ENCODE measurements at places on chromosomes 7 and 10.

- peak; percentile 49 for DNase-seq
Measured at GRCh38 chr10:5531558-5532306, 7.0 kb downstream of the CALML3 start.

DNA sequence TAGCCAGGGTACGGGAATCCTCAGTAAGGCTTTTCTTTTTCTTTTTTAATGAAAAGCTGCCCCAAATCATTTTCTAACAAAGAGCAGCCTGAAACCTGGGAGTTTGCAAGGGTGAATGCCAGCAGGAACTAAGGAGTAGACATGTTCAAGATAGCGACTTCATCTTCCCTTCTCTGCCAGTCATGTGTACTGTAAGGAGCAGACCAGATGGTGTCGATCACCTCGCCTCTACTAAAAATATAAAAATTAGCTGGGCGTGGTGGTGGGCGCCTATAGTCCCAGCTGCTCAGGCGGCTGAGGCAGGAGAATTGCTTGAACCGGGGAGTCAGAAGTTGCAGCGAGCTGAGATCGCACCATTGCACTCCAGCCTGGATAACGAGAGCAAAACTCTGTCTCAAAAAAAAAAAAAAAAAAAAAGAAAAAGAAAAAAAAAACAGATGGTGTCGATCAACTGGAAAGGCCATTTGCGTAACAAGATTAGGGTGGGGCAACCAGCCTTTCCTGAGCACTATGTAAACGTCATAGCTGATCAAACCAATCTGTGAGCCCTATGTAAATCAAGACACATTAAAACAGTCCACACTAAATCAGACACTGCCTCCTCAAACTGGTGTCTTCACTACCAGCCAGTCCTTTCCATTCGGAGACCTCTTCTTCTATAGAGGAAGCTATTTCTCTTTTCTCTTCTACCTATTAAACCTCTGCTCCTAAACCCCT is 33.8 kb downstream of the NOLC1 start:
- DNase-seq = no peak

DNA sequence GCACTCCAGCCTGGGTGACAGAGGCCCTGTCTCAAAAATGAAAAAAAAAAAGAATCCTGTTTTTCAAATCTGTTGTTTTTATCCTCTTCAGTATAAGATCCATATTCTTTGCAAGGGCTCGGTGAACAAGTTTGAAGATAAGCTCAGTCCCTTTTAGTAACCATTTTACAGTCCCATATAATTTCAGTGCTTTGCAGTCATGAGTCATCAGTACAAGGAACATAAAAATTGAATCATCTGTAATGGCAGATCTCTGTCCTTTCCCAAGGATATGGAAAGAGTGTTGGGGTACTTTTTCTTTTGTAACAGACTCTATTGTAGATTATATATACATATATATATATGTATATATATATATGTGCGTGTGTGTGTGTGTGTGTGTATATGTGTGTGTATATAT is 52.2 kb upstream of the ZPBP start:
- no peak for DNase-seq

- DNase-seq = no peak
Measured at GRCh38 chr10:80451132-80451531, 3.0 kb upstream of the TSPAN14 start.

DNA sequence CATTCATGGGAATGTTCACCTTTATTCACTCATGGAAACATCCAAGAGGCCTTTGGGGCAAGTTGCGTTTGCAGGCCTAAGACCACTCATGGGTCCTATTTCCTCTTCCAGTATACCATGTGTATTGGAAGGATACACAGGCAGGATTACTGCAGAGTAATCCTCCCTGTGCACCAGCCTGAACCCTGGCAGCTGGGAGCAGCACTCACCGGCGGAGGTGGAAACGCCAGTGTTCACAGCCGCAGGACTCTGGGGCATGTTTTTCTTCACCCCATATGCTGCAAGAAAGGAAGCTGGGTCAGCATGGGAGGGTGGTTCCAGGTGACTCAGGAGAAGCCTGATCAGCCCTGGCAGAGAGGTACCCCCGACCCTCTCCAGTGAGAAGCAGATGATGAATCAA is 24.5 kb downstream of the COL17A1 start:
- DNase-seq = no peak

DNA sequence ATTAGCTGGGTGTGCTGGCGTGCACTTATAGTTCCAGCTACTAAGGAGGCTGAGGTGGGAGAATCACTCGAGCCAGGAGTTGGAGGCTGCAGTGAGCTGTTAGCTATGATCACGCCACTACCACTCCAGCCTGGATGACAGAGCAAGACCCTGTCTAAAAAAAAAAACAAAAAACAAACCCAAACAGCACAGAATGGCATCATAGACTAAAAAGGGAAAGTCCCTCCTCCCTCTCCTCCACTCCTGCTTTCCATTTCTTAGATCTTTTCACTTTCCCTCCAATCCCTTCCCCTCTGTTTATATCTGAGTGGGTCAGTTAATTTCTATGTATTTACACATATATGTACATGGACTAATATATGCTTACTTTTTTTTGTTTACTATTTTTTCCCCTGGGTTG is 10.4 kb upstream of the PIP4K2A start:
- DNase-seq = no peak

DNA sequence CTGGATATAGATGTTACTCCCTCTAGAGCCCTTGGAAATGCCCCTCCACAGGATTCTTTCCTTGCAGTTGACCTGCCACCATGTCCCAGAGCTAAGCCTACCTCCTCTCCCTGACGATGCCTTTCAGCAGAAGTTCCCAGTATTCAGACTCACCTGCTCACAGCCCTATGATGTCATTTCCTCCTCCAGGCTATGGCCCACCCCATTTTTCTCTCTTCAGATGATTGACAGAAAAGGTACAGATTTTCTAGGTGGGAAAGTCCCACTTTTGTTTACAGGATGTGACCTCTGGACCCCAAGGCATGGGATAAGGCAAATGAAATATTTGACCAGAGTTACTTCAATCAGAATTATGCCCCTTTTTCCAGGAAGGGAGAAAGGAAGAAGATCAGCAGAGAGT is 280.2 kb upstream of the PHYHIPL start:
- DNase-seq = no peak

- no peak for DNase-seq
Measured at GRCh38 chr7:156638443-156639077, 2.0 kb upstream of the RNF32 start.

GRCh38 chr7:154183482-154183881 is 131.3 kb downstream of the DPP6 start:
- DNase-seq = no peak

DNA sequence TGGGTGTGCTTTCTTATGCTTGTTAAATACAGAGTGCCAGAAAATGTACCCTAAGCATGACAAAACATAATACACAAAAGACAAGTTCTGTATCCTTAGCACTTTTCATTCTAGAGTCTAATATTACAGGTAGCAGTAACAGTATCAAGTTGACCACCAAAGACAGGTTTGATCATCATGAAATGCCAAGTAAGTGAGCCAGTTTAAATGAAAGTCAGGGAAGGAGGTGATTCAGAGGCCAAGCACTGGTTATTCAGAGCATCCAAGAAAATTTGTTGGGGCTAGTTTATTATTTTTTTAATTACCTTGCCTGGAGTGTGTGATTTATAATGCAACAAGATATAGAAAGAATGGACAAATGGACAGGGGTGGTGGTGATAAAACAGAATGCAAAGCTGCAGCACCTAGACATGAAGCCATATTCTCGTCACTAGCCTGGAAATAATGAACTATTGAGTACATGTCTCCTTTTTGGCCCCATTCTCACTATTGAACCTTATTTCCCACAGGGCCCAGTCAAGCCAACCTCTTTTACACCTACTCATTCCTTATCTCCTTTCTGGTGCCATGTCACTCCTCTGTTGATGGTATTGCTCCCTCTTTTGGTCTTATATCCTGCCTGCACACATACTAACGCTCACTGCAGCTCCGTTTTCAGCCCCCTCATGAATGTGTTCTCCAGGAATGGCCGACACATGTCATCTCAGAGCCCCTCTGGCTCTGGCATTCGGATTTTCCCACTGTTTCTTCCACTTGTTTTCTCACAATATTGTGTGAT is 78.6 kb upstream of the GLCCI1 start:
- DNase-seq = no peak

GRCh38 chr7:1678081-1678543 is 8.0 kb downstream of the ELFN1 start:
- peak; percentile 48 for DNase-seq

DNA sequence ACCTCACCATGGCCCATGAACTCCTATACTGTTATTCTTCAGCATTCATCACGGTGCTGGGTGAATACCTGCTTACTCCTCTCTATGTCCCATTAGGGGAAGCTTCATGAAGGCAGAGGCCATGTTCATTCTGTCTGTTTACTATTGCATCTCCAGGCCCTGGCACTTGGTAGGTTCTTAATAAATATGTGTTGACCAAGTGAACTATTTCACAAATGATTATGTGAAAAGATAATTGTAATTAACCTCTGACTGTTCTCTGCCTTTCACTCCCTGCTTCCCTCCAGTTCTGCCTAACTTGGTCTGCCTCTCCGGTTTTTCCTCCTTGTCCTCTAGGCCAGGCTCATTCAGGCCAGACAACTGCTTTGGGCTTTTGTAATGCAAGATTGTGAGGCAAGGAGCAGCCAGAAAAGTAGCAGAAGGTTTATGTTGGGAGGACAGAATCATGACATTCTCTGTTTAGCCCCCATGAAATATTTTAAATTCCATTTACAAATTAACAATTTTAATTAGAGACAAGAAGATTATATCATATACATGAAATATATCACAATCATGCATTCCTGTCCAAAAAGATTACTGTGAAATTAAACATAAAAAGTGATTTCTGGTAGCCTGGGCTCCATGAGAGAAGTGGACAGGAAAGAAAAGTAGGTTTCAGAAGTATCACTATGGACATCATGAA is 42.1 kb upstream of the PLXNA4 start:
- DNase-seq = no peak
